ENCODE measurements at places on chromosomes 13 and 19.

- no peak for DNase-seq
These were observed 9.1 kb downstream of the SPACA6 start for GRCh38 chr19:51702103-51702824.

GRCh38 chr13:26502826-26503225, 54.7 kb upstream of the WASF3 start:
- no peak for DNase-seq

GRCh38 chr13:68190818-68191217, 960.7 kb upstream of the PCDH9 start:
- DNase-seq: no peak

- DNase-seq: no peak
These were observed 132.7 kb downstream of the CACNA1A start for GRCh38 chr19:13373599-13373998.

DNA sequence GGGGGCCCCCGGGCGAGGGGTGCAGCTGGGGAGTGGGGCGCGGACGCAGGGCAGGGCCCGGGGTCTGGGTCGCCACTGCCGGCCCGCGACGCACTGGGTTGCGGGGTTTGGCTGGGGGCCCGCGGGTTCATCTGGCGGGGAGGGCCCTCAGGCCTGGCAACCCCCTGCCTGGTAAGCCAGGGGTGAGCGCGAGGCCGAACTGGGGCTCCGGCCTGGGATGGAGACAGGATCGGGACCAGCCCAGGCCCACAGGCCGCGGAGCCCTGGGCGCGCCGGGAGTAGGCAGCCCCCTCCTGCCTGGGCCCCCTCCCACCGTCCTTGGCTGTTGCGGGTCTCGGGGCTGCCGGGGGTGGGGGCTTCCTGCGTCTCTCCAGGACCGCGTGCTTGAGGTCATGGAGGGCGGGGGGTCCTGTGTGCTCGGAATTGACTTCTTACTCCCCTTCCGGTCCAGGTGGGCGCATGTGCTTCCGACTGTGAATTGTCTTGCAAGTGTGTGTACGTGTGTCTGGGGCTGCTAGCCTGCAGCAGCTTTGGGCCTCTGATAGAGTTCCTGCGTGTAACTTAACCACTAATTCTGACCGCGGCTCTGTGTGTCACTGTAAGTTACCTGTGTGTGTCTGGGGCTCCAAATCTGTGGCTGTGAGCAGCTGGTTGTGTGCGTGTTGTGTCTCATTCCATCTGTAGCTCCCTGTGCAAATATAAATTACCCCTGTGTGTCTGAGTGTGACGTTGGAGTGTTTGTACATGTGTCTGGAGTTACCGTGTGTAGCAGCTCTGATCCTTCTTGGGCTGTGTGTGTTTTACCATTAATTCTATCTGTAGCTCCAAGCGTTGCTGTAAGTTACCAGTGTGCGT, 751 bp downstream of the GRAMD1A start:
- DNase-seq: peak; percentile 72

DNA sequence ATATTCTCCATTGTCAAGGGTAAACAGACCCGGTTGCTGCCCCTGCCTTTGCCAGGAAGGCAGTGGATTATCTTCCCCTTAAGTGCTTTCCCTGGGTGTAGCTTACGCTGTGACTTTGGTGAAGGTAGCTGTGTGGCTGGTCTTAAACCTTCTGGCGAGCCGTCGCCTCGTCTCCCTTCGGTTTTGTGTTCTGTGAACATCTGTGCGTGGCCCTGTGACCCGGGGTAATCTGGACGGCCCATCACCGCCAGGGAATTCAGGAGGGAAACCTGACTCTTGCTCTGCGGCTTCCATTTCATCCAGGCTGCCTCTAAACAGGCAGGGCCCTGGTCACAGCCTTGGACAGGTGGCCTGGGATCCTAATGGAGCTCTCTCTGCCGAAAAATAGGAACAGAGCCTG, 78.7 kb downstream of the SHISA2 start:
- DNase-seq: no peak

- no peak for DNase-seq
These were observed 4.2 kb upstream of the ZSCAN4 start for GRCh38 chr19:57664269-57665127.

DNA sequence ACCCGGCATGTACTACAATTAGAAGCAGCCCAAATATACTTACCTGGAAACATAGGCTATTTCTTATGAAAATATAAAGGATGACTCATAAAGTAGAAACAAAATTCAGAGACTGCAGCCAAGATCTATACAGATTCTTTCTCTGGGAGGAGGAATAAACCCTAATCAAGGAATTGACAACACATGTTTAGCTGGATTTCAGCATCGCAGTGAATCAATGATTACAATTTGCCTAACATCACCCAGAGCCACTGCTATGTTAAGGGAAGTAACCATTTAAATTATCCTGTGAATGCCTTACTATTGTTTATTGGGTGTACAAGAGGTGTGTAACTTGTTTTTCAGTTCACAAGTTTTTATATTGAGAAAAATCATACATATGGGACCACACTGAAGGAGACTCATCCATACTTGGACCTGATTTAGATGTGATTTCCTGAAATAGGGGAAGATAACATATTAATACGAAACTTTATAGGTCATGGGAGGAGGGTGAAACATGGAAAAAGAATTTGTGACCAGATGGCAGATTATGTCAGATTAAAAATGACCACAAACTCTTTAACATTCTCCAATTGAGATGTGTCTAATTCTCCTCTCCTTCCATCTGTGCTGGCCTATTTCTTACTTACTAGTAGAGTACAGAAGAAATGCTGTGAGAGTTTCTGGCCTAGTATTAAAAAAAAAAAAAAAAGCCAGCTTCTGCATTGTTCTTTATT, 1168.4 kb downstream of the SLITRK1 start:
- no peak for DNase-seq

DNA sequence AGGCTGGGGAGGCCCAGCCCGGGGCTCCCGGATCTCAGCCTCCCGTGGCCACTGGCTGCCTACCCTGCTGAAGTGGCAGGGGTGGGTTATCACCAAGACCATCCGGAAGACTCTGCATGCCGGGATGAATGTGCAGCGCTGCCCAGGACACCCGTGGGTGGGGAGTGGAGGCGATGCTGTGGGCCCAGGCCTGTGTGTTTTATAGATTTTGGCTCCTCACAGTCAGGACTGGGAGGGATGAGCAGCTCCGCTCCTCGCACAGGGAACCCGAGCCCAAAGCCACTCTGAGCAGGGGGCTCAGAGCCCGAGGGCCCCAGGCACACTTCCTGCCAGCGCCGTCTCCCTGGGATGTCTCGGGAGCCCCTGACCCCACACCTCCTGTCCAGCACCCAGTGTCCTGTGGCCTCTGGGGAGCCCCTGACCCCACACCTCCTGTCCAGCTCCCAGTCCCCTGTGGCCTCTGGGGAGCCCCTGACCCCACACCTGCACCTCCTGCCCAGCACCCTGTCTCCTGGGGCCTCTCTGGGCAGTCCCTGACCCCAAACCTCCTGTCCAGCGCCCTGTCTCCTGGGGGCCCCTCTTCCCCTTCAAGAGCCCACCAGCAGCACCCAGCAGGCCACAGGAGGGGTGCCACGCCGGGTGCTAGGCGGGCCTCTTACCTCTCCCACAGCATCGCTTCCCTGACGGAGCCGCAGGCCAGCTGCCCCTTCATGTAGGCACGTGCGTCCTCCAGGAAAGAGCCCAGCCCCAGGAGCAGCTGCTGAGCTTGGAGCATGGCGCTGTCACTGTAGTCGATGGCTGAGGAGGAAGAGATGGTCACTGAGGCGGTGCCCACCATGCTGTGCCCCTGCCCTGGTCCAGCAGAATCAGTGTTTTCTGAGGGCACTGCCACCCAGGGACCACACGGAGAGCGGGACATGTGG, 31.4 kb downstream of the NAXD start:
- no peak for DNase-seq

- DNase-seq: no peak
These were observed 130.5 kb downstream of the B3GLCT start for GRCh38 chr13:31330236-31330635.

GRCh38 chr19:30070968-30071632, 129.1 kb downstream of the URI1 start:
- no peak for DNase-seq

GRCh38 chr13:29892151-29892550, 41.7 kb upstream of the UBL3 start:
- DNase-seq: no peak

- DNase-seq: no peak
These were observed 32.2 kb upstream of the ZNF726 start for GRCh38 chr19:23882493-23882892.

DNA sequence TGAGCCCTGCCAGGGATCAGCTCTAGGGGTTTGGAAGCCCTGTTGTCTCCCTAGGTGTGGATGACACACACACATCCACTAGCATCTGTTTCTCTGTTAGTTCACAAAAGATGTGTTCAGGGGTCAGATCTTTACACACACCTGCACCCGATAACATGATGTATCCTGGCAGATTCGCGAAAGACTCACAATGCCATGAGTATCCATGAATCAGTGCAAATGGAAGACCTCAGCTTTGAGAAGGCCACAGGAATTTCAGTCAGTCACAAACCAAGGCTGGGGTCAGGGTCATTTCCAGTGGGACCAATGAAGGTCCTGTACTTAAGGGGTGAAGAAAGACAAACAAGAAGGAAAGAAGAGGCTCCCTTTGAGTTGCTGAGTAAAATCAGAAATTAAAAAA, 898.2 kb downstream of the UQCRFS1 start:
- DNase-seq: no peak

DNA sequence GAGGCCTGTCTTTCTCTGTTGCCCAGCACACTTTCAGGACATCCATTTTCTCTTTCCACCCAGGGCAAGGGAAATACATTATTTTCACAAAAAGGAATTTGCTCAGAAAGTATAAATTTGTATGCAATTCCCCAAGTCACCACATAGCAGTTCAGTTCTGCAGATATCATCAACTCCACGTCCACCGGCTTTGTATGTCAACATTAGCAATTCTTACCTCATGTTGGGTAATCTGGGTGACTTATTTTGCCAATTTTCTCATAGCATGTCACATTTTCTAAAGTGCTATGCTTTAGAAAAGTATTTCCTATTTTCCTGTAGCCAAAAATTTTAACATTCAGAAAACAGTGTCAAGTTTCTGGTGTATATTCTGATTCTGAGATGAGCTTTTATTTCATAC, 501.8 kb downstream of the EFNB2 start:
- no peak for DNase-seq

DNA sequence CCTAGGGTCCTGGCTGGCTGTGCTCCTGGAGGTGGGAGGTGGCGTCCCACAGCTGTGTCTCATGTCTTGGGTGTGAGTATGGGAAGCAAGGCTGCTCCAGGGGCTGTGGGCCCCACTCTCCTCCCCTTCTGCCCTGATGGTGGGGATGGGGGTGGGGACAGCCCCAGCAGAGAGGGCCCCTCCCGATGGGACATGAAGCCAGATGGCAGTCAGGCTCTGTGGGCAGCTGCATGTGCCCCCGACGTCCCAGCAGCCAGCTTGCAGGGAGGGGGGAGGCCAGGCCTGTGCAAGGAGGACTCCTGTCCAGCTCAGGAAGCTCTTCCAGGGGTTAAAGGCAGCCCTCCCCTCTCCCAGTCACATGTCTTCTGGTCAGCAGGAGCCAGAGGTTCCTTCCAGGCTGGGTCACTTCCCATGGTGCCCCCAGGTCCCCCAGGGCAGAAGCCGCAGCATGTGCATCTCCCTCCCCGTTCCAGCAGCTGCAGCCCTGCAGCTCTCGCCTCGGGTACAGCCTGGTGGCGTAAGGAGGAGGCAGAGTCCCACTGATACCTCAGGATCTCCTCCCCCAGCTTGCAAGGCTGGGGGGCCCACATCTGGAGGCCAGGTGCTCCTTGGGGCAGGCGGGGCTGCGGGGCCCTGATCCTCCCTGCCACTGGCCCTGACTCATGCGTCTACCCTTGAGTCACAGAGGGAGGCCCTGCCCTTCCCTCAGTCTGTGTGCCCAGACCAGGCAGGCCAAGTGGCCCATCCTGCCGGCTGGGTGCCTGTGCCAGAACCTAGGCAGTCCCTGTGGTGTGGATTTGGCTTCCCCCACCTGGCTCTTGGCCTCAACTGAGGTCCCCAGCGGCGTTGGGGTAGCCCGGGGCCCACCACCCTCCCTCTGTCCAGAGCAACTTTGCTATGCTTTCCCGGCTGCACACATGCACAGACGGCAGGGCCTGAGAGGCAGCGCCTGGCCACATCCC, 13.0 kb downstream of the YIPF2 start:
- DNase-seq: no peak

GRCh38 chr19:44572581-44572900, 40.8 kb upstream of the IGSF23 start:
- DNase-seq: no peak

Data from T-helper 22 cell (primary cell).